HS-27A (cell line): ENCODE measurements at places on chromosomes 5 and 9.

DNA sequence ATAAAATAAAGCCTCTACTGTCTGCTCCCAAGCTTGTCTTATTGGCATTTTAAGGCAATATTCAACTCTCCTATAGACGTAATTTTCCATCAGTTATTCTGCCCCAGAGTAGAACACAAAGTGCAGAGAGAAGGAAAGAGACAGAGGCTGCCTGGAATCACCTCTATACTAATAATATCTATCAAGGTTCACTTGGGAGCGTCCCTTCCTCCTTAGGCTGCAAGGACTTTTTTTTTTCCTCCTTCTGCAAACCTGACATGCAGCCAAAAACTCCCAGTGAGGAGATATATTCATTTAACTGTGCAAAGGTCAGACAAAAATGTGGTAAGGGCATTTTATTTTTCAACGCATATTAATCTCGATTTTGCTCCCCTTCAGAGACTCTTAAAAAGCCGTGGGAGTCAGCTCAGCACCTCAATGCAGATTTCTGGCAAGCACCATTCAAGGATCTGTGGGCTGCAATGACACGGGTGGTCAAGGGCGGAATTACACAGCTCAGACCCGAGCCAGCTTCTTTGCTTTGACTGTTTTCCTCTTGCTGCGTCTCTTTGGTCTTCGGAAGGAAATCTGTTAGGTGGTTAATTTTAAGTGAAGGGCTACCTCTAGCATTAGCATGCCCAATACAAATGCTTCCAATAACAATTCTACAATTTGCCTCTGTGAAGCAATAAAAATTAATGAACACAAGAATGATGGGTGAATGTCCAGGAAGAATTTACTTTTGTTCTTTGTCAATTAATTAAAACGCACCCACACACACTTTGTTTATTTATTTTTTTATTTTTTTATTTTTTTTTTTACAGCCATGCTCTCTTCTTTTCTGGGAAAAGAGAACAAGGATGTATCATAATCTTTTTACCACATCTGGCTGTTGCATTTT, 587.7 kb upstream of the GRAMD2B start:
- DNase-seq, result no peak

DNA sequence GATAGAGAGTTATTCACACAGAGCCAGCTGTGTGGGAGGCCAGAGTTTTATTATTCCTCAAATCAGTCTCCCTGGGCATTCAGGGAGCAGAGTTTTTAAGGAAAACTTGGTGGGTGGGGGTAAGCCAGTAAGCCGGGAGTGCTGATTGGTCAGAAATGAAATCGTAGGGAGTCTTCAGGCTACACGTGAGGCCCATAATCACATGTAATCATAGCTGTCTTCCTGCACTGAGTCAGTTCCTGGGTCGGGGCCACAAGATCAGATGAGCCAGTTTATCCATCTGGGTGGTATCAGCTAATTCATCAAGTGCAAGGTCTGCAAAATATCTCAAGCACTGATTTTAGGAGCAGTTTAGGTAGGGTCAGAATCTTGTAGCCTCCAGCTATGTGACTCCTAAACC, 10.8 kb upstream of the TTC39B start:
- DNase-seq, result no peak

GRCh38 chr5:100502684-100503083, 32.5 kb upstream of the FAM174A start:
- DNase-seq, result no peak

- DNase-seq, result no peak
These were observed 40.4 kb upstream of the HMHB1 start for GRCh38 chr5:143771602-143772001.

DNA sequence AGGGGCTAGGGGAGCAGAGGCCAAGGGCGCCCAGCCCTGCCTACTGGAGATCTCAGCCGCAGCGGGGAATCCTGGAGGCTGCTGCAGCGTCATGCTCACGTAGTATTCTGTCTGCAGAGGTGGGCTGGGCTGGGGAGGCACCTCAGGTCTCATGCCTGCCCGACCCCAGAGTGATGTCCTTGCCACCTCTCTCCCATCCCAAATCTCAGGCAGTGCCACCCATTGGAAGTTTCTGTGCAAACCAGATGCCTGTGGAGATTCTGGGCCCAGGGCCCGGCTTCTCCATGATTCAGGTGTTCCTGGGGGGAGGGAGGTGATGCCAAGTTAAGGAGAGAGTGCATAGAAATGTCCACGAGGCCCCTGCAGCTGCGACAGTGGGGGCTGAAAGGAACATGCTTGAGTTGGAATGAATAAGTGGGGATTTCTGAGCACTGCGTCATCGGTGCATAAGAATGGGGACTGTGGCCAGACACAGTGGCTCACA, 72.0 kb downstream of the ANKRD33B start:
- no peak for DNase-seq
